ENCODE measurements at places on chromosomes 1 and 21.

DNA sequence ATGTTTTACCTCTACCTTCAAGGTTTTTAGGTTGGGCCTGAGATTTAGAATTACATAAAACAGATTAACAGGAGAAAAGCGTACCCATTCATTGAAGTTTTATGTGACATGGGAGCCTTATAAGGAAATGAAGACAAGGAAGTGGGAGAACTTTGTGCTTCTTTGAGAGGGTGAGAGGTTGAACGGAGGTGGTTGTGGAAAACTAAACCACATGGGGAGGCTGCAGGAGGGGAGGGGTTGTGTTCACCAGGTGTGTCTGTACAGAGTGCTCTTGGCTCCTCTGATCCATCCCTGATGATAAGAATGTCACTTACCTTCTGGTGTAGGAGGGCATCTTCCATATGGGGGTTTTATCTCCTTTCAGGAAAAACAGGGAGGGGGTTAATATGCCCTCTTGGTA lies 2.7 kb downstream of the SLX9 start:
- no peak for DNase-seq

DNA sequence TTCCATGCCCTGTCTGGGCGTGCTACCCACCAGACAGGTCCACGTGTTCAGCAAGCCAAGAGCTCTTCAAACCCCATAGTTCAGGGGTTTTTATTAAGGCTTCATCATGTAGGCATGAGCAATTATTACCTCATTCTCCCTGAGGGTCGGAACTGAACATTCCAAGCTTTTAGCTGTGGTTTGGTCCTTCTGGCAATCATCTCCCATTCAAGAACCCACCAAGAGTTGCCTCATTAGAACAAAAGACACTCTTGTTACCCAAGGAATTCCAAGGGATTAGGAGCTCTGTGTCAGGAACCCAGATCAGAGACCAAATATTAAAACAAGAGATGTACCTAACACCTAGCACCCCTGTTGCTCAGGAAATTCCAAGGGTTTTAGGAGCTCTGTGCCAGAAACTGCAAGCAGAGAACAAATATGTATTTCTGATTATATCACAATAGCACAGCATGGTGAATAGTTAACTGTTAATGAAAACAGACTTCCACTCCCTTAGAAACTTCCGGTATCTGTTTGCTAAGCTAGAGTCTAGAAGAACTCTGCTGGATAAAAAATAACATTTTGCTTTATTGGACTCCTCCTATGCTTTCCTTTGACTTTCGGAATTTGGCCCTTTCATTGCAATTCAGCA lies 201.2 kb upstream of the L1TD1 start:
- DNase-seq = no peak

GRCh38 chr1:203492082-203492747 lies 1.7 kb upstream of the OPTC start:
- no peak for DNase-seq

- DNase-seq = no peak
Observed at GRCh38 chr1:18246543-18246942, 138.9 kb downstream of the IGSF21 start.

DNA sequence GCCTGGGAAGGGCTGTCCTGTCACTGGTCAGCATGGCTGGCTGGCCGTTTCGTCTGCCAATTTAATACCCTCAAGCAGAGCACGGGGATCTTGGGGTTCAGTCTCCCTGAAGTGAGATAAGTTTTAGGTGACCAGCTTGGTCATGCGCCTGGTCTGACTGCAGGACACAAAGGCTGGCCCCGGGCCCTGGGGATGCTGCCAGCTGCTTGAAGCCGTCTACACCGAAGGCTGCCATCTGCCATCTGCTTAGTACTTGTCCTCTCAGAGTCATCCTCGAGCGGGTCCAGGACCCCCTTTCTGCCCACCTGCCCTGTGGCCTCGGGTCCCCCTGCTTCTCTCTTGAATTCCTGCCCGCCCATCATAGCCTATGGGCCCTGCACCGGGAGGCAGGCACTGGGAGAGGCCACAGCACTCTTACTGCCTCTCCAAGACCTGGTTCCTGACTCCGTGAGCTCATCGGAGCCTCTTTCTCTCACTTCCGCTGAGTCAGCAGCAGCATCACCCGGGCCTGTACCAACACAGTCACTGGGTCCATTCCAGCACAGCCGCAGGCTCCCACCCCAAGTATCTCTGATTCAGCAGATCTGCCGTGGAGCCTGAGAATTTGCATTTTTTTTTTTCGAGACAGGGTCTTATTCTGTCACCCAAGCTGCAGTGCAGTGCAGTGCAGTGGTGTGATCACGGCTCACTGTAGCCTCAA lies 7.0 kb downstream of the FBLIM1 start:
- DNase-seq = no peak

DNA sequence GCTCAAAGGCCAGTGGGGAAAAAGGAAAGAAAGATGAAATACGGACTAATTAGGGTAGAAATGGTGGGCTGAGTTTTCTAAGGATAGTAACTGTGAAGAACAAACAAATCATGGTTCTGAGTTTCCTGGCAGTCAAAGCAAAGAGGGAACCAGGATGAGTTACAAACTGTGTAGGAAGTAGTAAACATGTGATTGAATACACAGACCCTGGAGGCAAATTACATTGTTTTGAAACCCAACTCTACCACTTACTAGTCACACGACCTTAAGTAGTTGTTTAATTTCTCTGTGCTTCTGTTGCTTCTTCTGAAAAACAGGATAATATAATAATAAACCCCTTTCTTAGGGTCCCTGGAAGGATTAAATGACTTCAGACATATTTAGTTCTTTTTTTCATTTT lies 11.2 kb upstream of the LUZP1 start:
- DNase-seq = no peak

GRCh38 chr1:187961895-187962294 lies 1133.1 kb downstream of the PLA2G4A start:
- no peak for DNase-seq

DNA sequence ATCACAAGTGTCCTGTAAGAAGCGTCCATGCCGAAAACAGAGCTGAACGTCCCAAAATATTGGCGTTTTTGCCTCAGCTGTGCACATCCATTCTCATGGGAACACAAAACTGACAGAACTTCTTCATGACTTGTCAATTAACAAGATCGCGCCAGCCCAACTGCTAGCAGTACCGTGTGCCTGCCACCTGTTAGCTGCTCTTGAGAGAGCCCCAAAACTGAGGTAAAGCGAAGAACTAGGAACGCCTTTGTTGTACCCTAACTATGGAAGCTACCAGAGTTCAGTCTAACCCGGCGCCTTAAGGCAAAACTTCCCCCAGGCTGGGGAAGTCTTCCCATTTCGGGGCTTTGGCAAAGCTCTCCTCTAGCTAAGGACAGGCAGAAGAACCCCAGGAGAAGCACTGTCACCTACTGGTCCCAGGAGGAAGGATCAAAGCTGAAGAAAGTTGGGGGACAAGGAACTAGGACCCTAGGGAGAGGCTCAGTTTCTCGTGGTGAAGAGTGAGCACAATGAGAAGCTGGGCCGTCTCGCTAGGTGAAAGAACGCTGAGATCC lies 719 bp downstream of the EYA3 start:
- no peak for DNase-seq

- no peak for DNase-seq
Observed at GRCh38 chr1:117985973-117986372, 56.4 kb downstream of the WDR3 start.

GRCh38 chr1:154501423-154502065 lies 475 bp upstream of the TDRD10 start:
- no peak for DNase-seq

DNA sequence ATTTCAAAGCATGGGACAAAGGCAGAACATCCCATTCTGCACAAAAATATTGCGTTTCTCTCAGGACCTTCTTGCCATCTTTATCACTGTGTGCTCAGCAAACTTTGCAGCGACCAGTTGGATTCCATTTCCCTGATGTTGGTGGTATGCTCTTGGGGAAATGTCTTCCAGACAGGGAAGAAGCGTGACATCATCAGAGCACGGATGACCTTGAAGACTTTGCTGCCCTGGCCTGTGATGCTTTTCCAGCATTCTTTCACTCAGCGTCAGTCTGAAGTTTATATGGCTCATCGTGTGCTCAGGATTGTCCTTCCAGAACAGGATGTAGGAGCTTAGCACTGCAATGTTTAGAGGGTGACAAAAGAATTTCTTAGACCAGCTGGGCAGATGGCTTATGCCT lies 131.4 kb upstream of the F3 start:
- DNase-seq = no peak

GRCh38 chr1:21696931-21697330 lies 27.8 kb upstream of the RAP1GAP start:
- DNase-seq = no peak

DNA sequence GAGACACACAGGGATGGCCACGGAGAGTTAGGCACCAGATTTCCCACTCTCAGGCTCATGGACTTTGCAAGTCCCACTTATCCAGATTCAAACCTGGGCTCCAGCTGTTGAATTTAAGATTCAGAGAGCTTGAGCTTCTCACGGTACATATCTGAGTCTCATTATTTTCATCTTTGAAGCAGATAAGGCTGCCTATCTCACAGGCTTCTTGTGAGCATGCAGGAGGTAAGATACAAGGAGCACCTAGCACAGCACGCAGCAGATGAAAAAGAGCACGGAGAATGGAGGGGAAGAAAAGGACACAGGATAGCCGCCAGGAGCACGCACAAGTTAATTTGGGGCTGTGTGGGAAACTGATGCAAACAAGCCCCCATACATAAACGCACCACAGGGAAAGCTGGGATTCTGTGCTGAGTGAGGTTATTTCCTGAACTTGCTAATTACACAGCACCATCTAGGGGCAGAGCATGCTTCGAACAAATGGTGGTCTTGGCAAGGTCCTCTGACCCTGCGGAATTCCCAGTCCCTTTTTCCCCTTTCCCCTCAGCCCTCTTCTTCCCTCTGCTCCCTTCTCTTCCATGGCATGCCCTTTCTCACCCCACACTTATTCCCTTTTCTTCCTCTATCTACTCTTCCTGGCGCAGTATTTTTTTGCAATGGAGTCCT lies 134.7 kb upstream of the VANGL1 start:
- DNase-seq = no peak

DNA sequence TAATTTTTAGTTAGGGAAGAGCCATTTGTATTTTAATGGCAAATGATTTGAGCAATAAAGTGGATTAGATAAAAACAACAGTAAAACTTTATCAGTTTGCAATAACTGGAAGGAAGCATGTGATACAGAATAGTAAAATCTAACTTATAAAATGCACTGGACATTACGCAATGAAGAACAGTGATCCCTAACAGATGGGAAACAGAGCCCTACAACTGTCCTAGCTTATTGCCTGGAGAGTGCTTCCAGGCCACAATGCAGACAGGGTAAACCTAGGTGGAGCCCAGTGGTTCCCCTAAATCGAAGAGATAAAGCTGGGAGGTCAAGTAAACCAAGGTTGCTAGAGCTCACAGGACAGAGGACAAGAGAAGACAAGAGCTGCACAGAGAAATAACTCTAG lies 7.0 kb downstream of the OMA1 start:
- DNase-seq = no peak

DNA sequence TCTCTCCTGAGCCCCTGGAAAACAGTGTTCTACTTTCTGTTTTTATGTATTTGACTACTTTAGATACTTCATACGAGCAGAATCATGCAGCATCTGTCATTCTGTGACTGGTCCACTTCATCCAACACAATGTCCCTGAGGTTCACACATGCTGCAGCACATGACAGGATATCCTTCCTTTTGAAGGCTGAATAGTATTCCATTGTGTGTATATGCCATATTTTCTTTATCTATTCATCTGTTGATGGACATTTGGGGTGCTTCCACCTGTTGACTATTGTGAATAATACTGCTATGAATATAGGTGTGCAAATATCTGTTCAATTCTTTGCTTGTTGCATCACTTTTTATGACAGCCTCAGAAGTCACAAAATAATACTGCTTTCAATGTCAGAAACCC lies 55.8 kb downstream of the SH3GLB1 start:
- DNase-seq = no peak

DNA sequence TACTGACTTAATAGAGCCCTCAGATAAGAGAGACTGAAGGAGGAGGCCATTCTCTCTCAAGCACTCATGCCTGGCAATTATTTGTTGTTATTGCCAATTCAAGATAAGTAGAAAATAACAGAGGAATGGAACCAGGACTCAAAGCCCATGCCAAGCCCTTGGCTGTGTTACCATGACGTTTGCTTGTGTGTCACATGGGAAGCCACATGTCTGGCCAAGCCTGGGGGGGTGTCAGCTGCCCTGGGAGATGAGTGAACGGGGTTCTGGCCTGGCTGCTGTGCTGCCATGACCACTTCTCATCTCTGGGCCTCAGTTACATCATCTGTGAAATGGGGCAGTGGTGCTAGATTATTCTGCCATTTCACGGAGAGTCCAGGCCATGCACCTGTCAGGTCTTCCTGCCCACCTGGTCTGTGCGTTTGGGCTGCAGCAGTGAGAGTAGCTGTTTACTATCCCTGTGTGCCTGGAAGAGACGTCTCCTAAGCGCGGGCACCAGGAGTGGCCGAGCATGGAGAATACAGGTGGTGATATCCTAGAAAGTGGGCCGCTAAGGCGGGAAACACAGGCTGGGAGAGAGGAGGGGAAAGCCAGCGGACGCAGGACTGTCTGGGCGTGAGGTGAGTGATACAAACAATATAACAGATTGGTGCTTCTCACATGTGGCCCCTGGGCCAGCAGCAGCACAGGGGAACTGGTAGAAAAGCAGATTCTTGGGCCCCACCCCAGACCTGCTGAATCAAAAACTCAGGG lies 67.8 kb downstream of the MAN1C1 start:
- DNase-seq = no peak

GRCh38 chr1:25550155-25550506 lies 6.7 kb downstream of the LDLRAP1 start:
- no peak for DNase-seq

- DNase-seq = no peak
Observed at GRCh38 chr21:36773117-36773516, 74.2 kb downstream of the SIM2 start.

DNA sequence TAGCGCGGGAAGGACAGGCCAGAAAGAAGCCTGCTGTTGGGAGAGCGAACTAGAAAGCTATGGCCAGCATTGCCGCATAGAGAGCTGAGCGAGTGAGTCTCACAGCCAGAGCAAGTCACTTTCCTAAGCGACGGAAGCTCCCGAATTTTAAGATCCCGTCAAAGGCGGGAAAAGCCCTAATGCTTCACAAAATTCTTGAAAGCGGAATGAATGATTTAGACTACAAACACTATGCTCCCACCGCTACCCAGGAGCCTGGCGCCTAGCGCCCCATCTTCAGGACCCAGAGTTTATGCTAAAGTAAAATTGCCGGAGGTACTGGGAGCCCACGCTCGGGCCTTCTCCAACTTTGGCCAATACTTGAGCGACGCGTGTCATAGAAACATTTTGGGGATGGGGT lies 409.9 kb upstream of the ESRRG start:
- no peak for DNase-seq

DNA sequence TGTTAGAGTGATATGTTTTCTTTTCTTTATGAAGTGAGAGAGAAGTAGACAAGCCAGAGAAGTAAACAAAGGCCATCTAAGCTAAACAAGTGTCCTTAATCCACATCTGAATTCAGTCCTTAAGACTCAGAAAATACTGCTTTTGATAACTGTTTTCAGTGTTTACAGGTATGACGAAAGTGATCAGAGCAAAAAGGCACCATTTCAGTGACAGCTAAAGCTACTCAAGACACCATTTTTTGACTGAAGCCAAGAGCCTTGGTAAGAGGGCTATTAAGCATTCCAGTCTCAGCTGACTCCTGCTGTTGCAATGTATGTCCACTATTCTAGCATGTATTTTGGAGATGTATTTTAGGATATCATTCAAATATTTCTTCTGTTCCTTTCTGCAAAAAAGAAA lies 4.1 kb downstream of the KMO start:
- no peak for DNase-seq

- no peak for DNase-seq
Observed at GRCh38 chr1:179950651-179951050, 4.0 kb upstream of the CEP350 start.

- DNase-seq = no peak
Observed at GRCh38 chr1:5505944-5506343, 486.3 kb downstream of the NPHP4 start.

GRCh38 chr21:32192291-32193097 lies 86.4 kb downstream of the MIS18A start:
- no peak for DNase-seq

All from stimulated activated effector memory CD8-positive, alpha-beta T cell treated with anti-CD3 and anti-CD28 coated beads, Interleukin-12 subunit alpha, Interleukin-12 subunit beta, amount 100 ng/mL, for 72 hours (primary cell).